Right renal pelvis (tissue), 4 donors: ENCODE measurements at places on chromosomes 6 and 20. TPM values are rescaled to one million over a fixed set of nuclear protein-coding genes. Genes with fewer than 3 reads are reported as not detected.

DNA sequence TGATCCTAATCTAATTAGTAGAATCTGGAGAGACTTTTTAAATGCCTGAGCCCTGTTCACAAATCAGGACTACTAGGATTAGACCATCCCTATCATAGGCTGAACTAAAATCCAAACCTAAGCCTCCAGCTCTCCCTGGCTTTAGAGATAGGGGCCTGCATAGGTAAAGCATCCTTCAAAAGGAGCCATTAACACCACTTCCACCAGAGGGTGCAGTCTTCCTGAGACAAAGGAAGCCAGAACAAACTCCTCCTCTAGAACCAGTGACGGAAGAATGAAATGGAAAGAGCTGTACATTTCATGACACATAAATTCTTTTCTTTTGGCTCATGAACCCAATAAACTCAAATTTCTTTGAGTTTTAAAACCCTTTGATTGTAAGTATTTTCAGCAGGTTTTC is 291.2 kb upstream of the ADGRB3 start:
- DNase-seq: peak; percentile 8

GRCh38 chr20:34043025-34043424 is 49.3 kb downstream of the RALY start:
- no peak for DNase-seq

Gene PSORS1C2
- not detected for polyA plus RNA-seq

Gene C6orf132
- polyA plus RNA-seq: 4.2 TPM

Gene RIPOR2
- 7.9 TPM for polyA plus RNA-seq

Gene ZNF165
- 3.9 TPM for polyA plus RNA-seq

Gene DPM1
- 71.0 TPM for polyA plus RNA-seq

Gene DDAH2
- 170 TPM for polyA plus RNA-seq
